ENCODE measurements at places on chromosomes 11 and 22.

- DNase-seq, result no peak
These were observed 30.6 kb downstream of the KIRREL3 start for GRCh38 chr11:126969865-126970479.

GRCh38 chr11:20729597-20730105, 60.3 kb downstream of the NELL1 start:
- DNase-seq, result no peak

DNA sequence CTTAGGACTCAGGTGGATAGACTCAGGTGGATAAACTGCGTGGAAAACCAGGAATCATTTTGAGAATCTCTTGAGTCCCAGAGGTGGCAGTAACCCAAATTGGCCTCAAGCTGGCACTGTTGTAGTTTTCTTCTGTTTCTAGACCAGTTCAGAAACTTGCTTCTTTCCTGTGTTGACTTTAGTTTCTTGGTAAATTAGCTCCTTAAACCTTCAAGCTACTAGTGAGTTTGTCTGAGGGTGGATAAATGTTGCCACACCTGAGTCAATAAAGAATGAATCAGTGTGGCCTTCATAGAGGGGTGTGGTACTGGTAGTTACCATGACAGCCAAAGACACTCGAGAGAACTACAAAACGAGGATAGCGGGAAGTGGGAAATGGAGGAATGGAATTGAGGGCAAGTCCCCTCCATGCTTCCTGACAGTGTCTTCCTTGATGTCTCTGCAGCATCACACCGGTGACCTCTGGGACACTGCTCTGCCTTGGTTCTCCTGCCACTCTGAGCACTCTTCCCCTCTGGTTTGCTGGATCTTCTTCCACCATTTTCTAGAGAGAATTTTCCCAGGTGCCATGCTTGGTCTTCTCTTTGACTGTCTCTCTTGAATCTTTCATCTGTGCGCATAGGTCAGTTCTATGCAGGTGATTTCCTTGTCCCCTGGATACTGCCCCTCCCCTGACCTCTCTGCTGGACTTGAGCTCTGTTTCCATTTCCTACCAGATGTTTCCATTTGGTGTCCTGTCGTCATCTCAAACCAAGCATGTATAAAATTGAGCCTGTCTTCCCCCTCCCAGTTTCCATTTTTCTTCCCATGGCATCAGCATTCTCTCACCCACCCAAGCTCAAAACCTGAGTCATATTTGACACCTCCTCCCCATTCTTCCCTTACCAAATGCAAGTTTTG, 7.2 kb downstream of the POLD4 start:
- DNase-seq, result no peak

DNA sequence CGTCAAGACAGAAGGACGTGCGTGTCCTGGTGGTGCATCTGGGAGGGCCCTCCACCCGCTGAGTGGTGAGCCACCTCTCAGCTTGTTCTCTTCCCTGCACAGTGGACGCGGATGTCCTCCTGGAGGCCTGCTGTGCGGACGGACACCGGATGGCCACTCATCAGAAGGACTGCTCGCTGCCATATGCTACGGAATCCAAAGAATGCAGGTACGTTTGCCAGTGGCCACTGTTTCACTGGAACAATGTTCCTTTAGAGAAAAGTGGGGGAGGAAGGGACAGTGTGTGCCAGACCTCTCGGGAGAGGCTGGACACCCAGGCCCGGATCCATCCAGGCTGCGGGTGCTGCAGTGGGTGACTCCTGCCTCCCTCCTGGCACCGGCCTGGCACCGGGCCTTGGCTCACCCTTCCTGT, 15.9 kb downstream of the FBLN1 start:
- DNase-seq, result no peak

DNA sequence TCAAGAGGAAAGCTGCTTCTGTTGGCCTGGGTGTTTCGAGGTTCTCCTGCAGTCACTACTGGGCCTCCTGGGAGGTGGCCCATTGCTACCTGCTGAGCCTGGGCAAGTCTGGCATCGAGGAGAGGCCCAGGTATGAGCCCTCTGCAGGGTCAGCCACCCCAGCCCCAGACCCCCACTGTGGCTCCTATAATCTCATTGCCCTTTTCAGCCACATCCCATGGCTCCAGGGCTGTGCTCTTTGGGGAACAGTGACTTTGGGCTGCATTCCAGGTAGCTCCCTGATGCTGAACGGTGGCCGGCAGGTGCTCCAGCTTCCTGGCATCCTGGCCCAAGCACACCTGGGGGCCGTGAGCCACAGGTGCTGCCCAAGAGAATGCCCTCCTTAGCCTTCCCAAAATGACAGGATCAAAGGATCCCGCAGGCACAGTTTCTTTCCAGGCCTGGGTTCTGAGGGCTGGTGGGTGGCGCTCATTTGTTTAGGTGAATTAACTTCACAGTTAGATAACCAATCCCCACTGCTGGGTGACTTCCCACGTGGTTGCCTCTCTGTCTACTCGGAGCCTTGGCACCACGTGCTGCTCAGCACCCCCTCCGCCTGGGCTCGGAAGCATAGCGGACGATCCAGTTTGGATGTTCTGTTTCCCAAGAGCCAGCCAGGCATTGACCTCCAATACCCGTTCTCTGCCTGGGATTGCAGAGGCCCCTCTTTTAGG, 97.4 kb downstream of the BCR start:
- no peak for DNase-seq

GRCh38 chr11:4393858-4394223, 339 bp upstream of the TRIM21 start:
- DNase-seq, result no peak

DNA sequence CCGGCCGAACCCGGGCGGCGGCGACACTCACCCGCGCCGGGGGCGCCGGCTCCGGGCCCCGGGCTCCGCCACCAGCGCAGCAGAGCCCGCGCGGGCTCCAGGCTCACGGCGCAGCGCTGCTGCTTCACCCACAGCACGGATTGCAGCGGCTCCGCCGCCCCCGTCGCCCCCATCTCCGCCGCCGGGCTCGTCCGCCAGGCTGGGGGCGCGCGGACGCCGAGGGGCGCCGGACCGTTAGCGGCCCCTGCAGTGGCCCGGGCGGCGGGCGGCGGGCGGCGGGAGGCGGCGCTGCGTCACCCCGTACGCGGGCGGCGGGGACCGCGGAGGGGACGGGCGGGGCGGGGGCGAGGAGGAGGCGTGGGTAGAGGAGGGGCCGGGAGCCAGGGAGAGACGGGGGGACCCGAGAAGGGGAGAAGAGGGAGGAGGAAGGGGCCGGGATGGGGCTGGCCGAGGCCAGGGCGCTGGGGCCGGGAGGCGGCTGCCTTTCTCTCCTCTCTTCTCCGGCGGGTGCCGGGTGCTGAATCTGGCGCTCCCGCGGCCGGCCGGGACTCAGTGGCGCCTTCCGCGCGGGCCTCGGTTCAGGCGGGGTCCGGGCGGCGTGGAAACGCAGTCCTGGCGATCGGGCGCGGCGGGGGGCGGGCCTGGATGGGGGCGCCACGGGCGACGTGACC, at the start of gene CERK:
Gene CERK (minus strand): TSS at position 277 of the 671 bp plus-strand sequence. CDS start 104 bp downstream, at position 173.
- peak; percentile 81 for DNase-seq

DNA sequence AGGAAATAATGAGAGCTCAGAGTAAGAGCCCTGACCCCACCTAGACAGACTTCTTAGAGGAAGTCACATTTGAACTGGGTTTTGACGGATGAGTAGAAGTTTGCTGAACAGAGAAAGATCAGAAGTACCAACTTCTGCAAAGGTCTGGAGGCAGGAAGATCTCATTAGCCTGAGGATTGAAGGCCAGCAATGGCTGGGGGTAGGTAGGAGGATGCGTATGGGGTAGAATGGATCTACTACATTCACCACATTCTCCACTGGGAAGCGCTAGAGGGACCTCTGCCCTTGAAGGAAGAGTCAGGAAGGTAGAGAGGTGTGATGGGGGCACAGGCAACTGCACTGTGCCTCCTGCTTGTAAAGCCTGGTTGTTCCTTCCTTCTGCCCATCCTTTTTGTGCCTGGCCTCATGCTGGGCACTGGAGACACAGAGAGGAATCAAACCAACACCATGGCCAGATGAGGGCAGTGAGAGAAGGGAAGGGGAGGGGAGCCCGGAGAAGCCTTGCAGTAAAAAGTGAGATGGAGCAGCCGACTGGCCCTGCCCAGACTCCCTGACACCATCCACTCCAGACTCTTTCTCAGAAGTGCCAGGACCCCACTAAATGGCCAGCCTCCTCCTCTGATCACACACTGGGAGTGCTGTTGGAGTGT, 4.9 kb downstream of the TPBGL start:
- peak; percentile 45 for DNase-seq

- DNase-seq, result no peak
These were observed 13.0 kb upstream of the BID start for GRCh38 chr22:17787241-17787640.

- DNase-seq, result peak; percentile 69
These were observed 1.6 kb downstream of the SPON1 start for GRCh38 chr11:13963949-13964770.

DNA sequence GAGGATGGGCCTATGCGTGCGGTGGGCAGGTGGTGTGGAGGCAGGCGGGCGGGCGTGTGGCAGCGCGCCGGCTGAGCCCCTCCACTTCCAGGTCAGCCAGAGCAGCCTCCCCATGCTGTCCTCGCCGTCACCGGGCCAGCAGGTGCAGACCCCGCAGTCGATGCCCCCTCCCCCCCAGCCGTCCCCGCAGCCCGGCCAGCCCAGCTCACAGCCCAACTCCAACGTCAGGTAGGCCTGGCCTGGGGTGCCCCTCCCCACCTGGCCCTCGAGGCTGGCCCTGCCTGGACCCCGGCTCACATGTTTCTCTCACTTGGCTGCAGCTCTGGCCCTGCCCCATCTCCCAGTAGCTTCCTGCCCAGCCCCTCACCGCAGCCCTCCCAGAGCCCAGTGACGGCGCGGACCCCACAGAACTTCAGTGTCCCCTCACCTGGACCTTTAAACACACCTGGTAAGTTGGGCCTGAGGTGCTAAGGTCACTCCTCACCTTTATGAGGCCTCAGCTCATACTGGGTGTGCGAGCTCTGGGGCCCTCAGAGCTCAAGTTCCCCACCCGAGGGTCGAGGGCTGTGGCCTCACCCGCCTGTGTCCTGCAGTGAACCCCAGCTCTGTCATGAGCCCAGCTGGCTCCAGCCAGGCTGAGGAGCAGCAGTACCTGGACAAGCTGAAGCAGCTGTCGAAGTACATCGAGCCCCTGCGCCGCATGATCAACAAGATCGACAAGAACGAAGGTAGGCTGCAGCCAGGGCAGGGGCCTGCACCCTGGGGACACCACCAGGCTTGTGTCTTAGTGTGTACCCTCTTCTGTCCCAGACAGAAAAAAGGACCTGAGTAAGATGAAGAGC, 75.3 kb downstream of the MED15 start:
- no peak for DNase-seq

DNA sequence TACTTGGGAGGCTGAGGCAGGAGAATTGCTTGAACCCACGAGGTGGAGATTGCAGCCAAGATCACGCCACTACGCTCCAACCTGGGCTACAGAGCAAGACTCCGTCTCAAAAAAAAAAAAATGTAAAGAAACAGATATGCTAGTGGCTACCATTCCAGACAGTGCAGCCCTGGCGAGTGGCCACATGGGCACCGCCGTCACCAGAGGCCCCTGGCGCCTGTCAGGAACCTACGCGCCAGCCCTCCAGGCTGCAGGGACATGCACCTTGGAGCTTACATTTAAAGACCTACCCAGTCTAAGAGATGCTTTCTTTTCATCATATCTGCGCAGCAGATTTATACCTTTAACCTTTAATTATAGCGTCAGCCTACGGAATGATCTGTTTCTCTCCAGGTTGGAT, 37.2 kb upstream of the IGSF9B start:
- no peak for DNase-seq

- DNase-seq, result no peak
These were observed 353.2 kb upstream of the TENM4 start for GRCh38 chr11:79794057-79794456.
